ENCODE measurements at places on chromosomes 4 and X.

GRCh38 chr4:52091801-52092200, 40.7 kb downstream of the SPATA18 start:
- DNase-seq, result no peak

DNA sequence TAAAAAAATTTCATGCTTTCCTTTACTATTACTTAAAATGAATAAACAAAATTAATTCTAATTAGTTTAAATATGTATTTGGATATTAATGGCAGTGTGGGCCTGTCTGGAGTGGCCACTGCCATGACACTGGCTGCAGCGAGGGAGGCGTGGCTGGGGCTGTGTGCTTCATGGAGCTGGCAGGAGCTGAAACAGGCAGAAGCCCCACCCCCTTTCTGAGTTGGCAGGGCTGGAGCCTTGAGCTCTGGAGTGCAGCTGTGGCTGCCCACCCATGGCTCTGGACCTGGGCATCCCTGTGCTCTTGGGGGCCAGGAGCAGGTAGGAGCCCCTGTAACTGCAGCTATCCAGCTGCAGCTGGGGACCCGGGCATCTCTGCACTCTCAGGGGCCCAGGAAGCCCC, 8.2 kb upstream of the HSD17B11 start:
- no peak for DNase-seq

GRCh38 chr4:37188100-37188499, 56.4 kb upstream of the NWD2 start:
- no peak for DNase-seq

DNA sequence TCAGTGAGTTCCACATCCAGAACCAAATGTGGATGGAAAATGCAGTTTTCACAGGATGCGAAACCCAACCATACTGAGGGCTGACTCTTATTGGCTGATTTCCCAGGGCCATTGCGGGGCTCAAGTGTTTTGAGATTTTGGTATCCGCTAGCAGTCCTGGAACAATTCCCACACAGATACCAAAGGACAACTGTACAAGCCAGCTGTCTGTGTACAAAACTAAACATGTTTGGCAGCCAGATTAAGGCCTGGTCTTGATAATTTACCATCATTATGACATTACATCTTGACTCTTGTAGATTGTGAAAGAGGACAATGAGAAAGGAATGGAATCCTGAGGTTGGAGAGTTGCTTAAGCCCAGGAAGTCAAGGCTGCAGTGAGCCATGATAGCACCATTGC, 121.9 kb downstream of the DKK2 start:
- DNase-seq, result peak; percentile 20

DNA sequence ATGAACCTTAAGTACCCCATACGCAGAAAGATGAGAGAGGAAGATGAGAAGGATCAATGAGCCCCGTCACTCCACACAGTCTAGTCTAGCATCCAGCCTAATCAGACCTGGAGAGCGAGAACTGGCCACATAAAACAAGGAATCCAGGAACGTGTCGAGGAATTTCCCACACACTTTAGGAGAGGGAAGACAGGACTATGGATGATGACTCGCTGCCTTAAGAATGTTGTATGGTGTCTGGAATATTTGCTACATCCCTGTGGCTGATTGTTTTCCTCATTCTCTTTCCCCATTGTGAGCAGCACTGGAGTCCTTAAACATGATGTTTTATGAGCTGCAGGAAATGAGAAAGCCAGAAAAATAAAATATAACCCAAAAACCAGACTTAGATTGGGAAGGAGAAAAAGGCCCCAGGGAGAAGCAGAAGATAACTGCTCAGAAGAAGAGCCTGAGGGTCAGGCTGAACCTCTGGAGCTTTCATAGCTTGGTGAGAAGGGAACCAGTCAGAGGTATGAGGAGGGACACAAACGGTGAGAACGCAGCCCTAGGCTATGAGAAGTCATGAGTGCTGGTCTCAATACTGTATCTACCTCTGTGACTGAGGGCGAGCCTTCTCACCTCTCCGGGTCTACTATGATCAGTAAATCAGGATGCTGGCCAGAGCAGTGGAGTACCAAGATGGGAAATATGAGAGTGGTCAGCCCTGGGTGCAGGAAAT, 139.5 kb upstream of the NOCT start:
- peak; percentile 87 for DNase-seq

GRCh38 chrX:43971966-43972961, 926 bp downstream of the NDP start:
- DNase-seq, result no peak

- DNase-seq, result peak; percentile 1
Observed at GRCh38 chr4:12889054-12889453, 595.1 kb downstream of the RAB28 start.

- no peak for DNase-seq
Observed at GRCh38 chr4:136867465-136867864, 664.8 kb downstream of the PCDH18 start.

DNA sequence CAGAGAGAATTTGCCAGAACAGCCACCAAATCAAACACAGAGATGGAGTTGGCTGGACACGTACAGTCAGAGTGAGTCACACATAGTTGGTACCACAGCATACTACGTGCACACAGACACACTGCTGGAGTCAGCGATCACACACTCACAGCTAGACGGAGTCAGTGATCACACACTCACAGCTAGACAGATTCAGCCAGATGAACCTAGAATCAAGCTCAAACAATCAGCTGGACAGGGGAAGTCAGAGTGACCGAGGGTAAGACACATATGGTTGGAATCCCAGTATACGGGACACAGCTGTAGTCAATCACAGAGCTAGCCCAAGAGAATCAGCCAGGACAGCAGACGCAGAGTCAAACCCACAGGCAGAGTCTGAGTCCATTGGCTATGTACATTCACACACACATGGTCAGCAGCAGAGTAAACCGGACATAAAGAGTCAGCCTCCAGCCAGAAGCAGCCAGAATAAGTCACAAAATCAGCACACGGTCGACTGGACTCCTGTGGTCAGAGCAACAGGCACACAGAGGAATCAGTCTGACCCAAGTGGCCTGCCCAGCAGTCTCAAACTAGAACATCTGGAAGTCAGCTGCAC, 4.6 kb downstream of the SLC38A5 start:
- peak; percentile 79 for DNase-seq

DNA sequence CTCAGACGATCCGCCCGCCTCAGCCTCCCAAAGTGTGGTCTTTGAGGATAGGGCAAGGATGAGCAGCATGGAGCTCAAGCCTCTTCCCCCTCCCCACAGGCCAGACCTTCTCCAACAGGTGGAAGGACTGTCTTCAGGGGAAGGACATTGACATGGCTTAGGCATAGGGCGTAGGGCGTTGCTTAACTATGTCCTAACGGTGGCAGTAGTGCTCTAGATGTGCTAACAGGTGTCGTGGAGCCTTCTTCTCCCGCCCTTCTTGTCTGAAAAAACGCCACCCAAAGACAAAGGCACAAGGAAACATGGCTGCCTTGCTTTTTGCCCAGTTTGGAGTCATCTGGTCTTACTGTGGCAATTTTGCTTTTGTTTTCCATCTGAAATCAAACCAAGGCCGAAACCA, 219.8 kb downstream of the OR13H1 start:
- no peak for DNase-seq

- no peak for DNase-seq
Observed at GRCh38 chrX:133177202-133177601, 41.0 kb downstream of the TFDP3 start.

DNA sequence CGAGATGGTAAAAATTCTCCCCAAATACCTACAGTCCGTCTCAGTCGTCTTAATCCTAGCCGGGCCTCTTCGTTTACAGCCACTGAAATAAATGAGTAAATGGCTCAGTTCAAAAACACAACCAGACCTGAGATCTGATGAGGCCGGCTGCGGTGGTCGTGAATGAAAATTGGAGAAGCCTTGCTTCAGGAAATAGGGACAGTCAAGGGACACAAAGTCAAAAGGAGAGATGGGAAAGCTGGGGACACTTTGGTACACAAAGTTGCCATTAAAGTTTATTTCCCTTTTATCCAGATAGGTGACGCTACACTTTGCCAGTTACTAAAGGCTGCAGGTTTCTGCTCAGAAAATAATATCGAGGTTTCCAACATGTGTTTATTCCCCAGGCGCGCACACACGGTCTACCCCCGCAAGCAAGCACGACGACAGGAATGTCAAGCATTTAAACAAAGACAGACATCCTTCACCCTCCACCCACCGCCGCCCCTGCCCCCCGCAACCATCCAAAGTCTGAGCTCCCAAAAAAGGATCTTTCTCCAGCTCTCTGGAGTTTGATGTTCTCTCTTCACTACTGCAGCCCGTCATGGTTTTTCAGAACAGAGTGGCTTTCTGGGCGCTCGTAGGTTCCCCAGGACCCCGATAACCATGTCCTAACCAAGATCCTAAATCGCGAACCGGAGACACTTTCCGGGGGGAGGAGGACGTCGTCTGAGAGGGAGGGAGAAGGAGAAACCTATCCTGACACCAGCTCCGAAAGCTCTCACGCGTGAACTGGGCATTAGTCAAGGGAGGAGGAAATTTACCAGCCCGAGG, 1.3 kb upstream of the PCDH7 start:
- DNase-seq, result peak; percentile 42

- DNase-seq, result no peak
Observed at GRCh38 chrX:54397113-54397512, 39.3 kb upstream of the WNK3 start.

GRCh38 chrX:103608306-103608963, 672 bp downstream of the TCEAL3 start:
- DNase-seq, result no peak

DNA sequence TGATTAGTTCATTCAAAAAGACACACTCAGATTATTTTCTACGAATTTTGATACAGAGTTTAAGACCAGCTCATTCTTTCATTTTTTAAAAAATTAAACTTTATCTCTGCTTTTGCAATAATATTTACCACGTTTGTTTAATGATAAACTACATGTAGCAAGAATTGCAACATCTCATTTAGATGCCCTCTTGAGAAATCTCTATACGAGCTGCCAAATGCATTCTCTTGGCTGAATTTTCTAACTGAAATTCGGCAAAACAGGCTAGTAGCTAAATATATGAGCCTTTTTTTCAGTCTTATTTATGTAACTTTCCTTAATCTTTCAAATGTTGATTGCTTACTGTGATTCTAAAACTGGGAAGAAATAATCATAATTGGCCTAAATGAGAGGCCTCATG, 2.1 kb upstream of the GC start:
- peak; percentile 3 for DNase-seq

- peak; percentile 46 for DNase-seq
Observed at GRCh38 chr4:94390804-94391410, 48.3 kb upstream of the HPGDS start.

GRCh38 chr4:77450006-77450405, 155.6 kb upstream of the CXCL13 start:
- DNase-seq, result peak; percentile 13

DNA sequence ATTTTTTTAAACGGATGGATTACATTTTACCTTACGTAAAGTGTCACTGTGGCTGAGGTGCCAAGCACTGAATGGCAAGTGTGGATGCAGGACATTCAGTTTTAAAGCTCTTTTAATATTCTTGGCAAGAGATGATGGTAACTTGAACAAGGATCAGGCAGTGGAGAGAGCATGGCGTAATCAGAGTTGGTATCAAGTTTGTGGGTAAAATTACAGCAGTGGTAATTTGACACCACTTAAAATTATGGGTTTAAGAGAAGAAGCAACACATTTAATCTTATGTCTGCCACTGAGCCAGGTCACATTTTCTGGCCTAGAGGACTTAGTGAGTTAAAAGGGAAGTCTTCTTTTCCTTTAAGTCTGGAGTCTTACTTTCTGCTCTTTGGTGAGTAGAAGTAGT, 100.5 kb downstream of the NAA11 start:
- DNase-seq, result no peak

GRCh38 chr4:77861495-77861894, 1.1 kb upstream of the MRPL1 start:
- no peak for DNase-seq

- peak; percentile 48 for DNase-seq
Observed at GRCh38 chr4:82652062-82652461, 90.3 kb upstream of the TMEM150C start.

DNA sequence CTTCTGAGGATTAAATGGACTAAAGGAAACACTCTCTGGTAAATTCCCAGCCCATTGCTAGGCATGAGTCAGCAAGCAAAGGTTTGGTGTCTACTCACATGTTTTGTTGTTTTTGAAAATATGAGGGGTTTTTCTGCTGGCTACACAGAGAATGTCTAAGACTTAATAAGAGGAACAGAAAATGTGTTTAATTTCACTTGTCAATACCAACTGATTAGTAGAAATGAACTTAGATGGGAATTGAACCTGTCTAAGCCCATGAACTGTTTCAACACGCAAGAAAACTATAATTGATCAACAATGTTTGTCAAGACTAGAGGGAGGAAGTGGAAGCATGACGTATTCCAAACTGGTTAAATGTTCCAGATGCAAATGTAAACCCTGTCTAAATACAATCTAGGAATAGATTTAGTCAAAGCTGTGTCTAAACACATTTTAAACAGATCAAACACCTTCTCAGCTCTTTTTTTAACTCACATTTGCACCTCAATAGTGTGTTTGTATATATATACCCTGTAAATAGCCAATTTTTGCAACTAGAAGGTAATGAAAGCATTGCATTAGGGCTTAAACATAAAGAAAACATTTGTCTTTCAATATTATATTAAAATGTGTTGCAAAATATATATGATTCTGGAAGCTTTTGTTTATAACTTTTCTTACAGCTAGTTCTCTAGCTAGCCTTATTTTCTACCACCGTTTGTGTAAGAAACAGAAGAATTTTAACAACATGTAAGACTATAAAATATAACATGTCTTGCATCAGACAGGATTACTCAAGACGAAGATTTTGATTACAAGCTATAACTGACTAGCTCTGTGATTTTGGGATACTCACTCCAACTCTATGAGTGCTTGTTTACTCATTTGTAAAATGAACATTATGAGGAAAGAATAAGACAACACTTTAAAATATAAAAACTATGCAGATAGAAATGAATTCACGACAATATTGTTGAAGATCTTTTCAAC, 607.8 kb downstream of the FSTL5 start:
- peak; percentile 30 for DNase-seq

GRCh38 chrX:9227276-9227675, 193.3 kb upstream of the FAM9B start:
- no peak for DNase-seq

DNA sequence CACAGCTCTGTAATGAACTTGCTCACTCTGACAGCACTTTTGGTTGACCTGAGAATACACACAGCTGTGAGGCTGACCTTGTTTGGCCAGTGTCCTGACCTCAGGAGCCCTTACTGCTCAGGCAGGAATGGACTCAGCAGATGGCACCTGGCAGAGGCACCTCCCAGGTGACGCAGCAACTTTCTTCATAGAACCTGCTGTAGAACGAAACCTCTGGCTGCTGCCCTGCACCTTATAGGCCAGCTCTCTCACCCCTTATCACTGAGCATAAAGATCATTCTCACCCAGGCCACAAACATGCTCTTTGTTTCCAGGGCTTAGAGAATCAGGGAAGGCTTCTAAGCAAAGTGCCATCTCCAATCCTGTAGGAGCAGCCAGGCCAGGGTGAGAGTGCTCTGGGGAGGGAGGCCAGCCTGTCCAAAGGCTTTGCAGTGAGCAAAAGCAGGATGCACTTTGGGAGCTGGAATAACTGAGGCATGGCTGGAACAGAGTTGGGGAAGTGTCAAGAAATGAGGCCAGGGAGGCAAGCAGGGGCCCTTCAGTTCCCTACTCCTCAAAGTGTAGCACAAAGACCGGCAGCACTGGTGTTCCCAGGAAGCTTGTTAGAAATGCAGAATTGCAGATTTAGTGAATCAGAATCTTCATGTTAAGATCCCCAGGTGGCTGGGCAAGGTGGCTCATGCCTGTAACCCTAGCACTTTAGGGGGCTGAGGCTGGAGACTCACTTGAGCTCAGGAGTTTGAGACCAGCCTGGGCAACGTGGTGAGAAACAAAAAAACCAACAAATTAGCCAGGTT, 13.3 kb upstream of the CENPU start:
- DNase-seq, result no peak

- no peak for DNase-seq
Observed at GRCh38 chrX:2317527-2318055, 183.2 kb downstream of the DHRSX start.
